ENCODE measurements at places on chromosomes 13 and 19.

GRCh38 chr13:75050419-75051046, 431.4 kb downstream of the TBC1D4 start:
- no peak for DNase-seq

GRCh38 chr19:31882709-31883108, 462.7 kb upstream of the ZNF507 start:
- no peak for DNase-seq

DNA sequence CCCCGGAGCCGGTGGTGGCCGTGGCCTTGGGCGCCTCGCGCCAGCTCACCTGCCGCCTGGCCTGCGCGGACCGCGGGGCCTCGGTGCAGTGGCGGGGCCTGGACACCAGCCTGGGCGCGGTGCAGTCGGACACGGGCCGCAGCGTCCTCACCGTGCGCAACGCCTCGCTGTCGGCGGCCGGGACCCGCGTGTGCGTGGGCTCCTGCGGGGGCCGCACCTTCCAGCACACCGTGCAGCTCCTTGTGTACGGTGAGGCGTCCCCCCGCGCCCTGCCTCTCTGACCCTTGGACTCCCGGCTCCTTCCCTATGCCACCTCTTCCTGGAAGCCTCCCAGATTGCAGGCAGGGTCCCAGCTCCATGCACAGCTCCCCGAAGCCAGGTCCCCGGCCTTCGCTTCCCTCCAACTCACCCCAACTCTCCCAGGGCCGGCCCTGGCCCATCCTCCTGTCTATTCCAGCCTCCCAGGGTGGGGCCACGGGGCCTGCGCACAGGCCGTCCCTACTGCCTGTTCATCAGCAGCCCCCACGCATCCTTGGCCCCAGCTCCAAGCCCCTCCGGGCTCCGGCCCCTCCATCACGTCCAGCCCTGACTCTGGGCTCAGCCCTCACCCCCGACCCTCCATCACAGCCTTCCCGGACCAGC, 1.7 kb downstream of the MADCAM1 start:
- DNase-seq = no peak

- DNase-seq = no peak
Measured at GRCh38 chr13:94761407-94761806, 49.1 kb upstream of the SOX21 start.

DNA sequence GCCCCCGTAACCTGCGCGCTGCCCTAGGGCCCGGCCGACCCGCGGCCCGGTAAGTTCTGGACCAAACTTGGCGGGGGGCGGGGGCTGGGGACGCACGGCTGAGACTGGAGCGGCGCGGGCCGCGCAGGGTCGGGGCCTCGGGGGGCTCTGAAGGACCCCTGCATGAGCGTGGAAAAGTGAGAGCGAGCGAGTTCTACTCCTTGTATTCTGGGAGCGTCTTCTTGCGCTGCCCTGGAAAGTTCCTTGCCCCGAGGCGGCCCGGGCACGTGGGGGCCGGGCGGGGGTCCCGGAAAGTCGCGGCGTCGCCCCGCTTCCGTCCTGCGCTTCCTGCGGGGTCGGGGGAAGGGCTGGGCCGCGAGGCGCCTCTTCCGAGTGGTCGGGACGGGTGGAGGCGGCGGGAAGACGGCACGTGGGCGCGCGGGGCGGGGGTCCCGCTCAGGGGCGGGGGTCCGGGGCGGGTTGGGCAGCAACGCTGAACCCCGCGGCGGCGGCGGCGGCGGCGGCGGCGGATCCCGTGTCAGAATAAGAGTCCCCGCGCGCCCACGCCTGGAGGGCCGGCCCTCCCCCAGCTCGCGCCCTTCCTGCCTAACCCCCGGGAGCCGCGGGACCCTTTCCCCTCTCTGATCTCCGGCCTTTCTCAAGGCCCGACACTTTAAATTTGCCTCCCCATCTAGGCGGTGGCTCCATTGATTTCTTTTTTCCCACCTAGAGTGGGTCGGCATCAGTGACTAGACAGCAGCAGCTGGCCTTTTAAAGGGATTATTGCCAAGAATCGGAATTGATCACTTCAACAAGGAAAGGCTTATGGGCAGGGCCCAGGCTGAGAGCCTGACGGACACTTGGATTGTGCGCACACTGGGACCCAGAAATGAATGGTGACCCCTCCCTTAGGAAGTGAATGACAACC, 749 bp downstream of the GATAD2A start:
- no peak for DNase-seq

DNA sequence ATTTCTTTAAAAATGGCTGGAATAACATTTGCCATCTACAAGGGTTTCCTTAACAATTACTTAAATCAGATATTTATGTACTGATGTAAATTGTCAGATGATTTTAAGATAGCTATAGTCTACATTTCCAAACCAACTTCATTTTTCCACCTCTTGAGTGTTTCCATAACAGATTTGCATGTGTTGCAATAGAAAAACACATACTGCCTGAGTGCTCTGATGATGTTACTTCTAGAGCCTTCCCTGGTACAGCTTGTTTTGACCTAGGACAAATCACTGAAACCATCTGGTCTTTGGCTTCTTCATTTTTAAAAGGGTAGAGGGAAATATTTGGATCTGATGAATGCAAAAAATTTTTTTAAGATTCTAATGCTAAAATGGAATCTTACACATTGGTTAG, 245.9 kb downstream of the PCDH9 start:
- no peak for DNase-seq
